ENCODE measurements at places on chromosomes 2 and 18.

DNA sequence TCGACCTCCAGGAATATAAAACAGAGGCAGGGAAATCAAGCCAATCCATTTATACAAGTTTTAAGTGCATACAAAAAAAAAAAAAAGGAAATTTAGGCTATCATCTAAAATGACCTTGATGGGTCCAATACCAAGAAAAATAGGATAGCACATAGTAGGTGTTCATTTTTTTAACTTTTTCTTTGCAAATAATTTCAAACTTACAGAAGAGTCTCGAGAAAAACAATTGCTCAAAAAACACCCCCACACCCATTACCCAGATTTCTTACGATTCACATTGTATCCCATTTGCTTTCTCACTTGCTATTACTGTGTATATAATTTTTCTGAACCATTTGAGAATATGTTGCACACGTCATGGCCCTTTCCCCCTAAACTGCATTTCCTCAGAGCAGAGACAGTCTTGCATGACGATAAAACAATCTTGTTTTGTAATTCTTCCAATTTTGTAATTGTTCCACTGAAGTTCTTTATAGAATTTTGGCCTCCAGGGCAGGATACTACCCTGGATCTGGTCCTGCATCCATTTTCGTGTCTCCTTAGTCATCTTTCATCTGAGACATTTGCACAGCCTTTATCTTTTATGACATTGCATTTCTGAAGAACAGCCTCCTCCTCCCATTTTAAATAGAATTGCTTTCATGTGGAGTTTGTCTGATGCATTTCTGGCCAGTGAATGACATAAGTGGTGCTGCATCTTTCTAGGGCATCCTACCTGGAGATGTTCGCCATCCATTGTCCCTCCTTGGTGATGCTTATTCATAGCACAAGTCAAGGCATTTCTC, 68.9 kb downstream of the CYB5A start:
- no peak for DNase-seq

GRCh38 chr18:7778181-7778580, 211.1 kb downstream of the PTPRM start:
- no peak for DNase-seq

GRCh38 chr2:26887151-26887550, 39.2 kb downstream of the DPYSL5 start:
- DNase-seq, result no peak

DNA sequence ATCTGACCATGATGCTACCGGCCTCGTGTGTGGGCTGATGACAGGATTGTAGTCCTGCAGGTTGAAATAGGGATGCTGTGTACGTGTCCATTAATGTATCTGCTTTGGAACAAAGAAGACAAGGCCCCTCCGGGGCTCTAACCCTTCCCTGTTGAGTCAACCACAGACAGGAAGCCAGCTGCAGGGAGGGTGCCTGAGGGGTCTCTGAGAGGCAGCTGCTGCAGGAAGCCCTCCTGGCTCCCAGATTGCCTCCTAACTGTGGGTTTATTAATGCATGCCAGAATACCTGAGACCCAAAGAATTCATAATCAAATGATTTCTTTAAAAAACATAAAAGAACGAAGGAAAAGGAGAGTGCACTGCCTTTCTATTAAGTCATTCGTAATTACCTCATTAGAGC, 140.4 kb downstream of the CELF4 start:
- DNase-seq, result no peak

DNA sequence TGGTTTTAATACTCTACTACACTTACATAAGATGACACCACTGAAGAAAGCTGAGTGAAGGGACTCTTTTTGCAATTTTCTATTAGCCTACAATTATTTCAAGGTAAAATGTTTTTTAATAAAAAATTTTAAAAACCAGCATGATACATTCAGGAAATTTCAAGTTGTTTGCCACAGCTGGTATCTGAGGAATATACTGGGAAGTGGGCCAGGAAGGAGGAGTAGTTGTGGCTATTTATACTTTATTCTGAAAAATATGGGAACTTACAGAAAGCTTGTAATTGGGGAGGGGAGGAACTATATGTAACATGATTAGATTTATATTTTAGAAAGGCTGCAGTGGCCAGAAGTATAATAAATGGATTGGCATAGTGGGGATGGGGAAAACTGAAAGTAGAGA, 40.8 kb downstream of the WDR35 start:
- DNase-seq, result no peak

- DNase-seq, result no peak
Observed at GRCh38 chr2:226308323-226308680, 491.3 kb downstream of the IRS1 start.

GRCh38 chr2:24517247-24517646, 26.2 kb downstream of the NCOA1 start:
- no peak for DNase-seq

- DNase-seq, result no peak
Observed at GRCh38 chr2:202410092-202410491, 34.0 kb downstream of the BMPR2 start.
